COLO829 (cell line): ENCODE measurements at places on chromosomes 1 and 21.

DNA sequence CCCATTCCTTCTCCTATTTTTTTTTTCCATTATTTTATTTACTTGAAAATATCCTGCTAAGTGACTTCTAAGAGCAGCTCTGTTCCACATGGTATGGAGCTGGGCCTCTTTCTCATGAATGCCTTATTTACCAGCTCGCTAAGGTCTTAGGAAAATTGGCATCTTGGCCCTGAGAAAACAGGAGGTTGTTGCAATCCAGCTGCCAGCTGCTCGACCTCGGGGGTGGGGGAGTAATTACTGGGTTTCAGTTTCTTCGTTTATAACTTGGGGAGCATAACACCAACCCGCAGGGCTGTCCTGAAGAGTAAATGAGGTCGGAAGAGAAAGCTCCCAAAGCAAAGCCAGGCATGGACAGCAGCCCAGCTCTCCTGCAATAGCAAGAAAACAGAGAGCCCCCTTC is 176.3 kb downstream of the AJAP1 start:
- no peak for DNase-seq

DNA sequence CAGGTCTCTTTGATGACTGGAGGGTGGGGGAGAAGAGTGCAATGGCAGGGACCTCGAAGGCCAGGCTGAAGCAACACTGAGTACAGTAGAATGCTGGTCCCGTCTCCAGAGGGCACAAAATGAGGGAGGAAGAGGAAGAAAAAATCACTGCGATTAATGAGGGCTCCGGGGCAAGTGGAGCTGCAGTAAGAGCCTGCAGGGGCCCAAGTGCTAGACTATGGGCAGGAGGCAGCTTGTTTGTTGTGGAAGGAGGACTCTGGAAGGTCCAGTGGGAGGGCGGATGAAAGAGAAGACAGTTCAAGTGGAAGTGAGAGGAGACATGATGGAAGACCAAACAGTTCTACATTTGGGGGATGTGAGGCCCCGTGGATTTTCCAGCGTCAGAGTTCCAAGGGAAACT is 17.4 kb downstream of the TMCC2 start:
- no peak for DNase-seq

DNA sequence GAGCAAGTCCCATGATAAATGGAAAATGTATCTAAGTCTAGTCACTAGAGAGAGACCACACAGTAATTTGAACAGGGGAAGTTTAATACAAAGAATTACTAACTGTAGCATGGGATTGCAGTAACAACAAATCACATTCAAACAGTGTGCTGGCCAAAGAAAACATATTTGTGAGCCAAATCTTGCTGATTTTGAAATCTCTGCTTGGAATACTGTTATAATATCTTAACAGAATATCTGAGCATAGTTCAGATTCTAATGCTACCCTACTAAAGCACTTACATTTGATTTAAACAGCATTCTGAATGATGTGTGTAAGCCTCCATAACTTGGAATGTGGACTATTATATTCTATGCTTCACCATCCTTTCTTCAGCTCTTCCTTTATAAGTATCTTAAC is 270.0 kb upstream of the BRINP3 start:
- no peak for DNase-seq

GRCh38 chr21:39096754-39097153 is 86.5 kb downstream of the PSMG1 start:
- no peak for DNase-seq

DNA sequence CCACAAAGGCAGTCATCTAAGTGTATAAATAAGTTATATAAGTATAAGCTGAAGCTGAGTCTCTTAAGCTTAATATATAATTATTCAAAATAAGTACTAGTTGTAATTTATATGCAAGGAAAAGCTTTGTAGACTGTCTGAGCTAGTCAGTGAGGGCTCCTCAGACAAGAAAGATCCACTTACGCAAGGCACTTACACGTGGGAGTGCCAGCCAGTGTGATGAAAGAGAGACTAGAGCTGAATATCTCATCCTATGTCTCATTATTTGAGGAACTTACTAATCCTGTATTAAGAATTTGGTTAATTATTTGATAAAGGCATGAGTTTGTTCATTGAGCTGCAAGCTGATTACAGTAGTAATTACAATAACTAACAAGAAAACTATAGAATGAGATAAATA is 146.9 kb downstream of the PDE4B start:
- no peak for DNase-seq

DNA sequence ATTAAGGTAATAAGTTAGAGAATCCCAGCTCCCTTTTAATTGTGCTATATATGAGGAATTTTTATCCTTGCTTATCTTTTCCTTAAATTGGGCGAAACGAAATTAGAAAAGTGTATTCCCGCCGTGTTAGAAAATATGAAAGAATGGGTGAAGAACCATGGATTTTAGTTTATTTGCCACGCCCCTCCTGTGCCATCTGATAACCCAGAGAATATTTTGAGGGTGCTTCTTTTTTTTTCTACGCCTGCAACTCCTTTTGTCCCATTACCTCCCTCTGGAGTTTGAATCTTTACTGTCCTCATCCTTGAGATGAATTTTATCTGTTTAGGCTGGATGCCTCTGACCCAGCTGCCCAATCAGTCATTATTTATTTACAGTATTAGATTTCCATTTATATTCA is 1.6 kb downstream of the TLCD4 start:
- DNase-seq = no peak

- no peak for DNase-seq
Measured at GRCh38 chr1:210949489-210949888, 184.5 kb downstream of the KCNH1 start.

DNA sequence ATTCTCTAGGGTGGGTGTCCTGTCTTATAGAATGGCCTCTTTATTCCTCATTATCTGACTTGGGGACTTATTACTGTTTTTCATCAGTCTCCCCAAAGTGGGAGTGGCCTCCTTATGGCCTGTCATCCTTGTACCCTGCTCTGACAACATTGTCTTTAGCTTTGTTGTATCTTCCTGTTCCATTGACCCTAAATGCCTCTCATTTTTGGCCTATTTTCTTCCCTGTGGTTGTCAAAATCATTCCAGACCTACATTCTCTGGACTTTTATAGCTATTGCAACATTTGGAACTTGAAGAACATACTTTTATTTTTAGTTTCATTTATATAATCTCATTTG is 9.7 kb downstream of the SFT2D2 start:
- no peak for DNase-seq

- peak; percentile 66 for DNase-seq
Measured at GRCh38 chr21:33011462-33011861, 14.3 kb upstream of the OLIG2 start.

GRCh38 chr1:89041119-89041641 is 18.5 kb upstream of the GBP3 start:
- no peak for DNase-seq

GRCh38 chr1:148372731-148373130 is 110.4 kb downstream of the PPIAL4G start:
- peak; percentile 59 for DNase-seq
